Urinary bladder (tissue), 4 donors: ENCODE measurements at places on chromosomes 3 and 15. TPM values are rescaled to one million over a fixed set of nuclear protein-coding genes. Genes with fewer than 3 reads are reported as not detected.

The XCR1 gene
- 0.77 TPM for polyA plus RNA-seq

The CHST14 gene
- polyA plus RNA-seq = 22.6 TPM

The ATP13A5 gene
- not detected for polyA plus RNA-seq

The IMP3 gene
- polyA plus RNA-seq = 62.5 TPM

The FBXL22 gene
- 100 TPM for polyA plus RNA-seq

The GOLGA6L2 gene
- not detected for polyA plus RNA-seq

The ANXA2 gene
- 562 TPM for polyA plus RNA-seq

The AADACL2 gene
- 1.4 TPM for polyA plus RNA-seq

The GRK7 gene
- polyA plus RNA-seq = 0.05 TPM

The CAND2 gene
- 10.8 TPM for polyA plus RNA-seq

The MME gene
- 7.7 TPM for polyA plus RNA-seq

- no peak for DNase-seq
Measured at GRCh38 chr3:45748068-45748467, 48.3 kb downstream of the SLC6A20 start.

DNA sequence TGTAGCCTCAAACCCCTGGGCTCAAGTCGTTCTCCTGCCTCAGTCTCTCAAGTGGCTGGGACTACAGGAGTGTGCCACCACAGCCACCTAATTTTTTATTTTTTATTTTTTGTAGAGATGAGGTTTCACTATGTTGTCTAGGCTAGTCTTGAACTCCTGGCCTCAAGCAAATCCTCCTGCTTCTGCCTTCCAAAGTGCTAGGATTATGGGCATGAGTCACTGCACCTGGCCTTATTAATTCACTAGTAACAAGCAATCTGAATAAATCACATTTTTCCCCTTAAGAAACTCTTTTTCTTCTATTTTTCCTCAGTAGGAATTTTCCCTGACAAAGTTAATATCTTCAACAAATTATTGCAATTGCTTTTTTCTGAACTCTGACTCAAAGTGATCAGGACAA lies 336.9 kb downstream of the NLGN1 start:
- DNase-seq = no peak

DNA sequence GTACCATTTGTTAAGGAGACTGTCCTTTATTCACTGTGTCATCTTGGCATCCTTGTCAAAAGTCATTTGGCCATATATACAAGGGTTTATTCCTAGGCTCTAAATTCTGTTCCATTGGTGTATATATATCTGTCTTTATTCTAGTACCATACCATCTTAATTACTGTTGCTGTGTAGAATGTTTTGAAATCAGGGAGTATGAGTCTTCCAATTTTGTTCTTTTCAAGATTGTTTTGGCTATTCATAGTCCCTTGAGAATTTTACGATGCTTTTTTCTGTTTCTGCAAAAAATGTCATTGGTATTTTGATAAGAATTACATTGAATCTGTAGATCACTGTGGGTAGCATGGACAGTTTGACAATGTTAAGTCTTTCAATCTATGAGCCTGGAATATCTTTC lies 28.7 kb downstream of the PFN2 start:
- DNase-seq = no peak

- DNase-seq = no peak
Measured at GRCh38 chr3:13642597-13642996, 93.7 kb downstream of the FBLN2 start.

DNA sequence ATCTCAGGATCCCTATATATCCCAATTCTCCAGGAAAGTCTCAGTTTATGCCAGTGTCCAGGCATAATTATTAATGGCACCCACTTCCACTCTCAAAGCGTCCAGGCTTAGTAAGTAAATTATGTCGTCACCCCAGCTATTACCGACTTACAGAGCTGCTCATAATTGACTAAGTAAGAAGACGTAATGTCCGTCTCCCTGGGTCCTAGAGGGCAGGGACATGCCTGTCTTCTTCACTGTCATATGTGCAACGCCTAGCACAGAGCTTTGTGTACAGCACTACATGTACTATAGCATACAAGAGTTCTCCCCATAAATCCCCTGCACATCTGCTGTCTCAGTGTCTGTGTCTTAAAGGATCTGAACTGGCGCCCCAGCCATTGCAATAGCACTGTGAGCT lies 23.9 kb upstream of the HRH1 start:
- no peak for DNase-seq

DNA sequence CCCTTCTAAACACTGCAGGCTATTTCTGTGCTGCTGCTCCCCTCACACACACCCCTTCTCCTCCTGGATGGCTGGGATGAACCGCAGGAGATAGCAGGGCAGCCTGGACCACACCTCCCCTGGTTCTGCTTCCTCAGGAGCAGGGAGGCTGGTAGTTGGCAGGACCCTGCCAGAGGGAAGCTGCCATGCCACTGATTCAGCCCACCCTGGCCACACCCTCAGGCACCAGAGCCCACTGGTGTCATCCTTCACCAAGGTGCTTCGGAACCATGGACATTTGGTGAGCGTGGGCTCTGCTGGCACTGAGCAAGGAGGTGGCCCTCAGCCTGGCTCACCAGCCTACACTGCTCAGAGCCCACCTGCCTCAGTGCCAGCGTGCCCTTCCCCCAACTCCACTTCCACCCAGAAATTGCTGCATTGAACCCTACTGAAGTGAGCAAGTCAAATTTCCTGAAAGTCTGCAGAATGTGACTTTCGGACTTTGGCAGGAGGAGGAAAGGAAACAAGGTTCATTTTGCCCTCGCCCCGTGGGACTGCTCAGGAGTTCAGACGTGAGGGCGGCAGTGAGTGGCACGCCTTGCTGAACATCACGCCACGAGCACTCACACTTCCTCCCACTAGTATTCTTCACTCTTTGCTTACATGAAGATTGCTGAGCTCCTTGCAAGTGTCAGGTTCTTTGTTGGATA lies 26.3 kb downstream of the BMF start:
- no peak for DNase-seq

GRCh38 chr3:1252061-1252430 lies 159.2 kb downstream of the CNTN6 start:
- DNase-seq = no peak

DNA sequence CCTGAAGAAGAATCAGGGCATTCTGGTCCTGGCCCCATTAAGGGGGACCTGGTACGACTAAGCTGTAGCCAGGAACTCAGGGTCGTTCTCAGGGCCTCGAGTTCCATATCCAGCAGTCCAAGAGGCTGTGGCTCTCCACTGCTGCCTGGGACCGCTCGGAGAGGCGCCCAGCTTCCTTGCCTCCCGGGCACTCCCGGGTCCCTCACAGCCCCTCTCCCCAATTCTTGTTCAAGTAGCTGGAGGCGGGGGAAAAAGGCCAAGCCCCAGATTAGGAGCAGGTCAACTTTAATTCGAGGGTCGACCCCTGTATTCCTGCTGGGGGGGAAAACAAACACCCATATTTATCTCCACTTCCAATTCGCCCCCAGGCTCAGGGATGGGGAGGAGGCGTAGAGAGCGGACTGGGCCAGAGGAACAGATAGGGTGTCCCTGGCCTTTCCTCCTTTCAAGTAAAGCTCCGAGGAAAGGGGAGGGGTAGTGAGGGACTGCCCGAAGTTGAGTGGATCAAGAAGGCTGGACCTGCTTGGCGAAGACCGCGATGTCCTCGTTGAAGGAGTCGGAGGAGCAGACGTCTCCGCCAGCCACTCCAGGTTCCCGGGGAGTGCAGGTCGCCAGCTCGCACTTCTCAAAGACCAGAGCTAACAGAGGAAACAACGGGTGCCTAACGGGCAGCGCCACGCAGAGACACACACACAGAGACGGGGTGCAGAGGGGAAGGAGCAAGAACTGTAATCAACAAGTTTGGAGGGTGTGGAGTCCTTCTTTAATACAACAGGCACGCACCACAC lies 4.4 kb downstream of the MEIS2 start:
- no peak for DNase-seq

GRCh38 chr3:18208856-18209255 lies 216.3 kb downstream of the SATB1 start:
- DNase-seq = no peak

GRCh38 chr3:69322158-69322509 lies 63.8 kb downstream of the FRMD4B start:
- DNase-seq = no peak

GRCh38 chr3:195870442-195870841 lies 37.9 kb downstream of the TNK2 start:
- DNase-seq = no peak

GRCh38 chr15:35305946-35306345 lies 220.9 kb upstream of the NANOGP8 start:
- DNase-seq = peak; percentile 43

DNA sequence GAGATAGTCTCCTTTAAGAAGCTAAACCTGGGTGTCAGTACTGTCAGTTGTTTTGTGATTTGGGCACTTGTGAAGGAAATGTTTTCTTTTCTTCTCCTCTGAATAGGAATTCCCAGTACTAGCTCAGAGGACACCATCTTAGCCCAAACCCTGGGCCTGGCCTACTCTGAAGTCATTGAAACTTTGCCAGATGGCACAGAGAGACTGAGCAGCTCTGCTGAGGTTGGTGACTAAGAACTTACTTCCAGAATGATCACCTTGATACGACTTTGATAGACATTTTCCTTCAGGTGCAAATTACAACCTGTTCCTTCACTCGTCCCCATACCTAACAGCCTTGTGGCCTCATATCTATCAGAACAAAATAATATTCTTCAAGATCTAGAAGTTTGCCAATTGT lies 100.2 kb downstream of the LARS2 start:
- no peak for DNase-seq

DNA sequence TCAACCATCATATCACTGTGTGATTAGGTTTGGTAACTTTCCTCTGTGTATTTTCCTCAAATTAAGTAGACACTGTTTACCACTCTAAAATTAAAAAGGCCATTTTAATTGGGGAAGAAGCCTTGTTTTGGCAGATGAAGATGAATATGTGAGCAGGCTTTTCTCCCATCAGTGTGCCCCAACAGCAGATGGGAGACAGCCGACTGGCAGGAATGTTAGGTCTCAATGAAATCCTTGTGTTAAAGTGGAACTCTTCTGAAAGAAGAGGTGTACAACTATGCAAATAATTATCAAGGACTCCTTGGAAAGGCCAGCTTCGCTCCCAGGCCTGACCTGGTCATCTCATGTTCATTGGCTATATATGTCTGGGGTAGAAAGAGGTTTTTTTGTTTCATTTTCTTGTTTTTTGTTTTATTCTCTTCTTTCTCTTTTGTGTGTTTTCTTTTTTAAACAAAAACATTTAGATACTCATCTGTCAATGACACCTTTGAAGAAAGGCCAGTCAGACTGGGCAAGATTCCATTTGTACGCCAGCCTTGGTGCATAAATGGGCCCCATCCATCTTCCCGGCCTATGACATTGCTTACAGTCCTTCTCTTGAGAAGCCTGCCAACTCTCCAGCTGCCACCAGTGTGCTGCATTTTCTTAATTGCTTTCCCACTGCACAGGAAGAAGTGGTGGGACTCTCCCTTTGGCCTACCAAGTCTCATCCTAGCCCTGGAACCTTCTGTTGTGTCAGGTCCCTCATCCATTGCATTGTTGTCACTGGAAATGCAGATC lies 25.8 kb downstream of the LRTM1 start:
- DNase-seq = no peak

DNA sequence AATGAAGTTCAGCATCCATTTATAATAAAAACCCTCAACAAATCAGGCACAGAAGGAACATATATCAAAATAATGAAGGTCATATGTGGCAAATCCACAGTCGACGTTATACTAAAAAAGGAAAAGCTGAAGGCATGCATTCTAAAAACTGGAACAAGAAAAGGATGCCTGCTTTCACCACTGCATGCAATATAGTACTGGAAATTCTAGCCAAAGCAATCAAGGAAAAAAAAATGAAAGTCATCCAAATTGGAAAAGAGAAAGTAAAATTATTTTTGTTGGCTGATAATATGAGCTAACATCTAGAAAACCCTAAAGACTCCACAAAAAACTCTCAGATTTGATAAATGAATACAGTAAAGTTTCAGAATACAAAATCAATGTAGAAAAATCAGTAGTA lies 1123.2 kb downstream of the TBL1XR1 start:
- no peak for DNase-seq

DNA sequence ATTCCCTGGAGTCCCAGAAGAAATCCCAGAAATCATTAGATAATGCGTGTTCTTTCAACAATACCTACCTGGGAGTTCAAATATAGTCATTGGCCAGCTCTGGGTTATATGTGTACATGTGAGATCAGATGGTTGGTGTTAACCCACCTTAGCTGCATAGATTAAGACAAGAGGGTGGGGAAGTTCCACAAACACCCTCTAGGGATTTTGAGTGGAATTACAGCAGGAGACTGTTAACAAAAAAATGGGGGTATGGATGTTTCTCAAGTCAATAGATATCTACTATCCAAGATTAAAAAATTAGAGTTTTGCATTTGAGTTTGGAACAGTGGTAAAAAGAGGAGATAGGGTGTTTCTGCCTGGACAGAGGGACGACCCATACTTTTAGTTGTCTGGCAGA lies 282.5 kb upstream of the CNTN3 start:
- no peak for DNase-seq

DNA sequence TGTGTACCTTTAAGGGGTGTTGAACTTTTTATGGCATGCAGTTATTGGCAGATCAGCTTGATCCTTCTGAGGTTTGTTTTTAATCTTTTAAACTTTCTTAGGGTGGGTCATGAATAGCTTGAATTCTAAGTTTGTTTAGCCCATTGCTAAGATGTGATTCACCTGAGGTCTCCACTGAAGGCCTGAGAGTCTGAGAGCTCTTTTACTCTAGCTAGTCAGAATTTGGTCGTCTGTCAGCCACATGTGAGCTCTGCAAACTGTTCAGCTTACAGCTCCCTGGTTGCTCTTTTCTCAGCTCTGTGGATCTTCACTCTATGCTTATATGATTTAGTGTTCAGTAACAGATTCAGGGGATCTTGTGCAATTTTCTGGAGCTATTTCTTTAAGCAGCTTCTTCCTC lies 161.3 kb downstream of the ABHD5 start:
- no peak for DNase-seq

GRCh38 chr3:165196577-165197480 lies 645 bp upstream of the SLITRK3 start:
- DNase-seq = peak; percentile 2

- DNase-seq = no peak
Measured at GRCh38 chr15:70244978-70245542, 147.3 kb upstream of the TLE3 start.

- no peak for DNase-seq
Measured at GRCh38 chr15:94584833-94585244, 353.5 kb downstream of the MCTP2 start.
